Occipital lobe (tissue), 3 donors: ENCODE measurements at places on chromosomes 1 and 21. TPM values are rescaled to one million over a fixed set of nuclear protein-coding genes. Genes with fewer than 3 reads are reported as not detected.

DNA sequence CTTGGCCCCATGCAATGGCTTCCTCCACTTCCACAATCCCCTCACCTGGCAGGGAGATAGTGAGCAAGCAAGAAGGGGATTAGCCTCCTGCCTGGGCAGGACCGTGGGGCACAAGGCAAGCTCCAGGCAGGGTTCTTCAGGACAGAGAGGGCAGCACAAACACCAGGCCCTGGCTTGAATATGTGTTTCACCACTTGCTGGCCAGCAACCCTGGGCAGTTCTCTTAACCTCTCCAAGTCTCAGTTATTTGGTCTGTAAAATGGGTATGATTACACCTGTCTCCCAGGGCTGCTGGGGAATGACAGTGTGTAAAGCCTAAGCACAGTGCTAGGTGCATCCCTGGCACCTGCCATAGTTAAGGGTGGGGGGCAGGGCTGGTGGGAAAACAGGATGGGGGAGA lies 31.9 kb downstream of the H3-3A start:
- DNase-seq = no peak

- DNase-seq = no peak
Observed at GRCh38 chr21:41585199-41585994, 77.4 kb upstream of the TMPRSS2 start.

- DNase-seq = no peak
Observed at GRCh38 chr1:155256058-155256852, 972 bp upstream of the ENTREP3 start.

GRCh38 chr1:242017580-242018233 lies 18.8 kb upstream of the MAP1LC3C start:
- peak; percentile 11 for DNase-seq

The NCAM2 gene
- total RNA-seq = 82.8 TPM

The CELA2A gene
- total RNA-seq = not detected
